ENCODE measurements at places on chromosomes 5 and 9. TPM values are rescaled to one million over a fixed set of nuclear protein-coding genes. Genes with fewer than 3 reads are reported as not detected.
A peak's percentile ranks its signal among the peaks of the same experiment; 100 is the strongest.

The CRB2 gene
- total RNA-seq = not detected

The STPG3 gene
- total RNA-seq = not detected

The DCAF12 gene
- 44.2 TPM for total RNA-seq

- DNase-seq = no peak
Observed at GRCh38 chr9:91778031-91778430, 172.0 kb downstream of the ROR2 start.

DNA sequence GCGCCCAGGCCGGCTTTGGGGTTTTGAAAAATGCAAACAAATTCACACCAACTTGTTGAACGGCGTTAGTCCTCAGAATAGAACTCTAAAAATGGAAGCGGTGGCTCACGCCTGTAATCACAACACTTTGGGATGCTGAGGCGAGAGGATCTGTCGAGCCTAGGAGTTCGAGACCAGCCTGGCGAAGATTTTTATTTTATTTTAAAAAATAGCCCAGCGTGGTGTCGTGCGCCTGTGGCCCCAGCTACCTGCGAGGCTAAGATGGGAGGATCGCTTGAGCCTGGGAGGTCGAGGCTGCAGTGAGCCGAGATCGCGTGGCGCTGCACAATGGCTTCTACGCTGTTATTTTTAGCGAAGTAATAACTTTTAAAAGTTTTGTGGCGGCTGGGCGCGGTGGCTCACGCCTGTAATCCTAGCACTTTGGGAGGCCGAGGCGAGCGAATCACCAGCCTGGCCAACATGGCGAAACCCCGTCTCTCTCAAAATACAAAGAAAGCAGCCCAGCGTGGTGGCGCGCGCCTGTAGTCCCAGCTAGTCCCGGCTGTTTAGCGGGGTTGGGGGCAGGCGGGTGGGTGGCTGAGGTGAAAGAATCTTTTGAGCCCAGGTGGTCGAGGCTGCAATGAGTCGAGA, 694 bp upstream of the PLIN2 start:
- DNase-seq = no peak

- DNase-seq = no peak
Observed at GRCh38 chr5:1294835-1295649, at the start of gene TERT. Gene TERT (minus strand): TSS chr5:1295068. CDS start chr5:1294989, 79 bp downstream.

DNA sequence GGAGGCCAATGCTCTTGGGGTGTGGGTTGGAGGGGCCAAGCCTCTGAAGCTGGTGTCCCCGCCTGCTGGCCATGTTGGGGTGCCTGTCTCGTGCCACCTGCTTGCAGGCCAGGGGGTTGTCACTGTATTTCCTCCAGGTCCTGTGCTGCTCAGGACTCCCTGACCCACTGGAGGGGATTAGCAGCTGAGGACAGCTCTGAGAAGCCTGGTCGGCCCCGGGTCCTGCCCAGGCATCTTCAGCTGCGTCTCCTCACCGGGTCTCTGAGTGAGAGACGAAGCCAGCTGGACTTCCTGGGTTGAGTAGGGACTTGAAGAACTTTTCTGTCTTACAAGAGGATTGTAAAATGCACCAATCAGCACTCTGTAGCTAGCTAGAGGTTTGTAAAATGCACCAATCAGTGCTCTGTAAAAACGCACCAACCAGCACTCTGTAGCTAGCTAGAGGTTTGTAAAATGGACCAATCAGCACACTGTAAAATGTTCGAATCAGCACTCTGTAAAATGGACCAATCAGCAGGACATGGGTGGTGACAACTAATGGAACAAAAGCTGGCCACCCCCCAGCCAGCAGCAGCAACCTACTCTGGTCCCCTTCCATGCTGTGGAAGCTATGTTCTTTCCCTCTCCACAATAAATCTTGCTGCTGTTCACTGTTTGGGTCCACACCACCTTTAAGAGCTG, 20.6 kb upstream of the SLC9A3 start:
- DNase-seq = no peak

DNA sequence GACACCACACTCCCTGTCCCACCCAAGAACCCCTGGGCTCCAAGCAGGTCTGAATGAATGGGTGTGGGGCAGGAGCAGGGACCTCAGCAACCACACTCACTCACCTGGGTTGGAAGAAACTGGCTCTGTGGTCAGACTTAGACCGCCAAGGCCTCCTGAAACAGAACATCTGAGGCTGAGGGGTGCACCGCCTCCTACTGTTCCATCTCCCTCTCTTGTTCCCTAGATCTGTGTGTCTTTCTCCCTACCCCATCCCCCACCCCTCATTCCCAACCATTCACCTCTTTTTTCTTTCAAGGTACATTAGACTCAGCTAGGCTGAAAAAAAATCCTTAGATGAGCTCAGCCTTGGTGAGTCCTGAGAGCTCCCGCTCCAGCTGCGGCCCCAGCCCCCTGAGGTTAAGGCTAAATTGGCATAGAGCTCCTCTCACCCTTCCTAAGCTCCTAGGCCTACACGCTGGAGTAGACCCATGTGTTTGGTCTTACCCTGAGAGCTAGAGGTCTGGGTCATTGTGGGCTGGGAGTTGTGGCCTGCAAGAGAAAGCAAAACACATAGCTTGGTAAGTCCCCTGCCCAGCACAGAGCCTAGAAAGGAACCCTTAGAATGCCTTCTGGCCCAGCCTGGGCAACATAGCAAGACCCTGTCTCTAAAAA, 4.8 kb downstream of the ECSCR start:
- no peak for DNase-seq

- peak; percentile 24 for DNase-seq
Observed at GRCh38 chr5:95713960-95714710, 17.0 kb upstream of the RHOBTB3 start.

All from MCF 10A (cell line).